Esophagus muscularis mucosa (tissue), 4 donors: ENCODE measurements at places on chromosomes 5 and 9. TPM values are rescaled to one million over a fixed set of nuclear protein-coding genes. Genes with fewer than 3 reads are reported as not detected.

SLC45A2 gene
- total RNA-seq, result not detected

DNA sequence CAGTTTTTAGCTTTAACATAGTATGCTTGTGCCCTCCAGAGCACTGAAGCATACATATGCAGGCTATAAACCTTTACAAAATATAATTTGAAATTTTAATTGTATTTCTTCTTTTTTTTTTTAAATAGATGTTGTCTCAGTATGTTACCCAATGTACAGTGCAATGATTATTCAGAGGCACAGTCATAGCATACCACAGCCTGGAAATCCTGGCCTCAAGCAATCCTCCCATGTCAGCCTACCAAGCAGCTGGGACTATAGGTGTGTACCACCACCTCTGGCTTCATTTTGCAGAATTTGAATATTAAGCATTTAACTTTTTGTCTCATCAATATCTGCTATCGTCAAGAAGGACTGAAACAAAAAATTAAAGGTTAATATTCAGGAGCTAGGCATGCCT is 16.9 kb upstream of the ZNF782 start:
- H3K27ac ChIP-seq, result no peak overlapping the region
- H3K4me1 ChIP-seq, result peaks cover 11% of the 10 kb centered on the region
- no peak overlapping the region for H3K4me3 ChIP-seq
- no peaks in the 10 kb centered on the region for H3K27me3 ChIP-seq
- DNase-seq, result no peak

DNA sequence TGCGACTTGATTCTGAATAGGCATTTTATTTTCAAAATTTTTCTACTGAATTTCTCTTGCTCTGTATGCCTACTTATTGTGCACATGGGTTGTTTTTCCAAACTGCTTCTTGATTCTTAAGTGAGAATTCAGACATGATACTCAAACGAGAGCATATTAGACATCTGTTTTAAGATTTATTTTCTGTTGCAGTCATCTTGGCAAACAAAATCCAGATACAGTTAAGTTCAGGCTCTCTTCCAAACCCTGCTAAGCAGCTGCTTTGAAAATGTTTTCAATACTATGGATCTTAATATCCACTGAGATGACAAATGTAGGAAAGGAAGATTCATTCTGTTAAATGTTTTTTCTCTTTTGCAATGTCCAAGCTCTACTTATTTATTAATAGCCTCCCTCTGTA is 4.5 kb downstream of the TMEM215 start:
- no peak overlapping the region for H3K27ac ChIP-seq
- H3K36me3 ChIP-seq, result no peaks in the 10 kb centered on the region
- DNase-seq, result no peak
- H3K27me3 ChIP-seq, result peaks cover 23% of the 10 kb centered on the region

- H3K27ac ChIP-seq, result no peak overlapping the region
- no peak overlapping the region for H3K4me3 ChIP-seq
- peaks cover 25% of the 10 kb centered on the region for H3K4me1 ChIP-seq
- no peak for DNase-seq
- no peaks in the 10 kb centered on the region for H3K36me3 ChIP-seq
- H3K27me3 ChIP-seq, result no peaks in the 10 kb centered on the region
Observed at GRCh38 chr5:72171667-72172066, 64.4 kb downstream of the MAP1B start.

GRCh38 chr9:137452006-137452760 is 7.0 kb downstream of the NSMF start:
- no peaks in the 10 kb centered on the region for H3K27me3 ChIP-seq
- peaks cover 35% of the 10 kb centered on the region for H3K4me1 ChIP-seq
- DNase-seq, result no peak
- peaks cover 51% of the 10 kb centered on the region for H3K36me3 ChIP-seq
- H3K4me3 ChIP-seq, result no peak overlapping the region

GRCh38 chr9:28916348-28916747 is 1343.1 kb upstream of the C9orf72 start:
- H3K27me3 ChIP-seq, result no peaks in the 10 kb centered on the region
- DNase-seq, result no peak
- H3K4me1 ChIP-seq, result no peaks in the 10 kb centered on the region
- H3K27ac ChIP-seq, result no peak overlapping the region

- no peak overlapping the region for H3K4me3 ChIP-seq
- H3K27me3 ChIP-seq, result no peaks in the 10 kb centered on the region
- no peak overlapping the region for H3K27ac ChIP-seq
- no peaks in the 10 kb centered on the region for H3K4me1 ChIP-seq
- no peaks in the 10 kb centered on the region for H3K36me3 ChIP-seq
Observed at GRCh38 chr5:129945774-129946270, 41.6 kb downstream of the CHSY3 start.
